Activated T-cell treated with anti-CD3 and anti-CD28 coated beads, Interleukin-2, amount 50 U/mL, for 4 hours (primary cell): ENCODE measurements at places on chromosomes 1 and 21. TPM values are rescaled to one million over a fixed set of nuclear protein-coding genes. Genes with fewer than 3 reads are reported as not detected.

- DNase-seq = no peak
These were observed 60.2 kb downstream of the NDUFS5 start for GRCh38 chr1:39086386-39086785.

The KLHDC9 gene
- total RNA-seq = not detected

The BLACAT1 gene
- total RNA-seq = not detected

DNA sequence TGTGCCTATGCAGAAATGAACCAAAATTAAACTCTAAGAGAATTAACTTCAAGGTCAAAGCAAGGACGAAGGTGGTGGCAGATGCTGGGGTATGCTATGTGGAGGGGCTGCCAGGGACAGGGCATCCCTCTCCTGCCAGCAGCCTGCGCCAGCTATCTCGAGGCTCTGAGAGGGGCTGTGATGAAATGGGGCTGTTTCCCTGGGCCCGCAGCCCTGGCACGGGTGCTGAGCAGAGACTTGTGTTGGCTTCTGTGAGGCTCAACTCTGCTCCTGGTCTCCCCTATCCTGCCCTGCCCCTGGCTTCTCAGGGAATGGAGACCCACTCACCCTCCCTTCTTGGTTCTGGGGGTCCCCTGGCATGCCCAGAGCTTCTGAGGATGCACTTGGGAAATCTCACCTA lies 41.9 kb upstream of the TIAM1 start:
- DNase-seq = no peak

- DNase-seq = no peak
These were observed 11.8 kb upstream of the IPP start for GRCh38 chr1:45762291-45762690.

The DCST1 gene
- not detected for total RNA-seq

GRCh38 chr1:151158751-151159251 lies 2.4 kb downstream of the TNFAIP8L2 start:
- no peak for DNase-seq

The S100A6 gene
- 134 TPM for total RNA-seq

DNA sequence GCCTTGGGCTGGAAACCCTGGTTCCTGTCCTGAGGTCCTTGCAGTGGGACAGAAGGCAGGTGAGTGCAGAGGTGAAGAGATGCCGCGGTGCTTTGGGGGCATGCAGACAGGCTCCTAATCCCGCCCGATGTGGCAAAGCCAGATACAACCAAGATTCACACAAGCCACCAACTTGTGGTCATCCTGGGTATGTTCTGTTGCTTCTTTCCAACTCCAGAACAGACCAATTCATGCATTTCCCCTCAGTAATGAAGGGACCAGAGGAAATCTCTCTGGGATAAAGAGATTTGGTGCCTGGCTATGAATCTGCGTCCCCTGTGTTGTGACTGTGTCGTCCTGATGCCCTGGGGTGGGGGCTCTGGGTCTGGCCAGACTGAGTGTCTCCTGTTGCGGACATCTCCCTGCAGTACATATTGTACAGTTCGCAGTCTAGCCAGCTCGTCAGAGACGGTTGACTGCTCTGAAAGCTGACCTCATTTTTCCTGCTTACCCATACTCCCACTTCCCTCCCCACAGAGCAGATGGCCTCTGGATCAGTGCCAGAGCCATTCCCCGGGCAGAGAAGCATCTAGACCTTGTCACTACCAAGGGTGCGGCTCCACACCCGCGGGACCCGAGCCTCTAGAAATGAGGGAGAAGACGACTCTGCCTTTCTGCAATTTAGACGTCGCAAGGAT lies 216.3 kb downstream of the KIF26B start:
- DNase-seq = no peak

The LIN28A gene
- 0.57 TPM for total RNA-seq

The DIO1 gene
- not detected for total RNA-seq

DNA sequence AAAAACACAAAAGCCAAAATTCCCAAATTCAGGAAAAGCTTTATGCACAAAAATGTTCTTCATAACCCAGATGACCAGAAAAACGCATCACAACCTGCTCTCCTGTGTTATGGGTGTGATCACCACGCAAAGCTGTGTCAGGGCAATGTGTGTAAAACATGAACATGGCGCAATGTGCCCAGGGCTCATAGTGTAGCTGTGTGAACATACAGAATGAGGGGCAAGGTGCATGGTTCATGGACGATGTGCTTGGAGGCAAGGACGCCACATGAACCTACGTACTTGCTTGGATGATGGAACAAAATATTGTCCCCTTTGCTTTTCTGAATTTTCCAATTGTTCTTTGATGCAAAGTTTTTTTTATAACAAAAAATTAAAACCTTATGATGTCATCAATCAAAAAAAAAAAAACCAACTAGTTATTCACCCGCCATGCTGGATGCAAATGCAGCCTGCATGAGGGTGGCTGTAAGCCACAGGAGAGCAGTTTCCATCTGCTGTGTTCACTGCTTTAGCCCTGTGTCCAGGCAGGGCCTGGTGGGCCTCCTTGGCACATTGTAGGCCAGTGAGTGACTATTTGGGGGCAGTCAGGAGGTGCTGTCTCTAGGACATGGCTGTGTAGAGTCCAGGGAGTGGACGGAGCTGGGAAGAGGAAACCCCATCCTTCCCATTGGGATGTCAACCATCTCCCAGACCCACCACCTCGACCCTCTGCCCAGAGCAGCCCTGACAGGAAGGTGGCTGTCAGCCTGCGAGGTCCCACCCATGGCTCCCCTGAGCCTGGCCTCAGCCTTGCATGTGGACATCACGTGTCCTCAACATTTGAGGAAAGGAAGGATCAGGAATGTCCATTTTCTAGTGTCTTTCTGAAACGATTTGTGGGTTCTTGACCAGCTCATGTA lies 13.6 kb downstream of the KRTAP10-1 start:
- no peak for DNase-seq

- DNase-seq = no peak
These were observed 154.8 kb upstream of the ETV3 start for GRCh38 chr1:157292809-157293564.

DNA sequence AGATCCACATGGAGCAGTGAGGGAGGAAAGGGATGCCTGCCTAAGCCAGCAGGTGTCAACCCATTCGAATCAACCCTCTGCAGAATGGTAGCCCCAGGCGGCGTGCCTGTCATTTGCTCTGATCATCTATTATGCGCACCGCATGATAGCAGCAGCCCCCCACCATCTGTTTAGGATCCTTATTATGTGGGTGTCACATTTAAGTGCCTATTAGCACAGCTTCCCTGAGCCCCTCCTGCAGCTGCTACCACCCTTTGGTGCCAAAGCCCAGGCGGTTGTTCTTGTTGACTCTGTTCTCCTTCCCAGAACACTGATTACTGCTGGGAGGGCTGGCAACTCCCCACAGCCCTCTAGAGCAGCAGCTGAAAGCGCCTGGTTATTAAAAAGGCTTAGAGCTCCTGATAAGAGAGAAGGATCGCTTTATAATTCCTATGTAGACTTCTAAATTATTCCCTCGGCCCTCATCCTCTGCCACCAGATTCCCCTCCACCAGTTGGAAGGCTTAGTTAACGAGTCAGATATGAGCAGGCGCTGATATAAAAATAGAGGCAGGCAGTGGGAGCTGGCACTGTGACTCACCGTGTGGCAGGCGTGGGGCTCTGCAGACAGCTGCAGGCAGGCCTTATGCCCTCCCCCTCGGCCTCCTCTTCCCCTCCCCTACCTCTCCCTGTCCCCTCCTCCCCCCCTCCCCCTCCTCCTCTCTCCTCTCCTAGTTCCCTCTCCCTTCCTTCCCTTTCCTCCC lies 23.0 kb downstream of the ACTA1 start:
- DNase-seq = no peak

GRCh38 chr1:20093940-20094391 lies 24.0 kb downstream of the PLA2G5 start:
- DNase-seq = no peak

- DNase-seq = peak; percentile 78
These were observed 11.5 kb downstream of the ADAMTSL4 start for GRCh38 chr1:150560576-150561253.

DNA sequence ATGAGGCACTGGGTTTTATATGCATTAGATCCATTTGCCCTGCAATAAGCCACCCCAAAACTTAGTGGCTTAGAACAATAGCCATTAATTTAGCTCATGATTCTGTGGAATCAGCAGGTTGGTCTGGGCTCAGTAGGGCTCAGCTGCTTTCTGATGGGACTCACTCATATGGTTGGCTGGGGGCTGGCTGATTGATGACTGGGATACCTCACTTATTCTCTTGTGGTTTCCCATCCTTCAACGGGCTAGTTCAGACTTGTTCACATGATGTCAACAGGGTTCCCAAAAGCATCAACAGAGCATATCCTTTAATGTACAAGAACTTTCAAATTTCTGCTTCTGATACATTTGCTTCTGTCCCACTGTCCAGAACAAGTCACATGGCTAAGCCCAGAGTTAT lies 43.2 kb downstream of the DNM3 start:
- DNase-seq = no peak

DNA sequence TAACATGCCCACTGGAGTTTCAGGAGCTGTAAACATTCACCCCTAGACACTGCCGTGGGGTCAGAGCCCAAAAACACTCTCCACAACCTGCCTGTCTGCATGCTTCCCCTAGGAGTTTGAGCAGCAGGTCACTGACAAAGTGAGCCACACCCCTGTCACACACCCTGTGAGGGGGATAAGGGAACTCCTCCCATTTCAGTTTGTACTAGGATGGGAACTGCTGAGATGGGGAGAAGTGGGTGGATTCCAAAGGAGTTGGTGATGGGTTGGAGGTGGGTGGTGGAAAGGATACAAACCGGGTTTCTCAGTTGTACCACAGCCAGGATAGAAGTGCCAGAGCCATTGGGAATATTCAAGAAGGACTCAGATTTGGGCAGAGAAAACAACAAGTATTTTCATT lies 140.2 kb downstream of the MIS18A start:
- no peak for DNase-seq

The GJA9 gene
- not detected for total RNA-seq
